GM03348 (cell line): ENCODE measurements at places on chromosomes 2 and 18.

DNA sequence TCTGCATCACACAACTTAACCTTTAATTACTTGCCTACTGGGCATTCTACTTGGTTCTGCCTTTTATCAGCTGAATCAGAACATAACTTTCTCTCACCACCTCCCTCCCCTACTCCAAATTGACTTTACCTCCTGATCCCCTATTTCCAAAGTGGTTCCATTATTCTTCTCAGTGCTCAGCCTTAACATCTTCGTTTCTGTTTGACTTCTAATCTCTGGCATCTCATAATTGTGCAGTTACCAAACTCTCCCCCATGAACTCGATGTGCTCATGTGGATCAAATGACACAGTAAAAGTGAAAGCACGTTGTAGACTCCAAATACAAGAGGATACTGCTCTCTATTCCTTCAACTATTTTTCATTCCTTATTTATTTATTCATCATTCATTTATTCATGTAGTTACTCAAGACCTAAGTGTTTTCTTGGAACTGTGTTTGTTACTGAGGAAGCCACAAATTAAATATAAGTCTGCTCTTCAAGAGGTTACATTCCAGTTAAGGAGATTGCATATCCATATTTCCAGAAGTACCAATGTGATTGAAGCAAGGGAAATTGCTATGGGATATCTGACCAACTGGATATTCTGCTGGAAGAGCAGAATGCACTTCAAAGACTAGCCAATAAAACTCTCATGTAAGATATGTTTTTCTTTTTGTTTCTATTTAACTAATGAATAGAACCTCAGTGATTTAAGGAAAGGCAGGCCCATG, 158.8 kb downstream of the TMEFF2 start:
- DNase-seq, result peak; percentile 33

DNA sequence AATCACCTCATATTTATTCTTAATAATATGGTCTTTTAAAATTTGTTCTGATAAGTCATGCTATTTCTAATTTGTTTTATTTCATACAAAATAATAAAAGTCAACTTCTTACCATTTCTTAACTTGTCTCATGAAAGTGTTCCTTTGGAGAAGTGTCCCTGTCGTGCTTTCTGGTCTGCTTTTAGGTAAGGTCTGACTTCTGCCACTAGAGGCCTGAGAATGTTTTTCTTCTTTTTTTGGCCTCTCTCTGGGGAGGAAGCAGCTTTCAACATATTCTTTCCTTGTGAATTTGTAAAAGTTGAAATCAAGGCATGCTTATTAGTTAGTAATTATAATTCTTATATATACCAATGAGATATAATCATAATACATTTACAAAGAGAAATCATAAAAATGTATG, 39.4 kb downstream of the MAP2 start:
- no peak for DNase-seq

- no peak for DNase-seq
Measured at GRCh38 chr2:139790136-139790535, 1009.9 kb upstream of the NXPH2 start.

DNA sequence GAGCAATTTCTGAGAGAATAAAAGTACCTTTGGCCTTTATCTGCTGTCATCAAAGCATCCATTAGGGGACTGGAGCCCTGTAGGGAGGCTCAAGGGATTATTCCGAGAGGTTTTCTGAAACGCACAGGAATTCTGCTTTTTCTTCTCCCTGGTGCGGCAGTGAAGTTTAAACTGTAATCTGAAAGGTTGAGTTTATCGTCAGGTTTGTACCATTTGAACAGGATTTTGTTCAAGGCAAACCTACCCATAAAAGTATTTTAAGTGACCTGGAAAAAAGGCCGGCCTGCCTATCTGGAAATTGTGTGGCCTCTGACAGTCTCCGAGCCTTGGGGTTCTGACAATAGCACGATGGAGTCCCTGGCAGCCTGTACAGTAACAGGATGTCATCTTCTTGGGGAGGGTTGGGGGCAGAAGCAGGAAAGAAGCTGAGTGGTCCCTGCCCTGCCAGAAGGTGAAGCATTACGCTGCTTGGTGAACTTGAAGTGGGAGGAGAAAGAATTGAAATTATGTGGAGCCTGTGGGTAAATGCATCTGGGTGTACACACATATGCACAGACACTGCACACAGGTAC, 272.0 kb downstream of the CYRIA start:
- DNase-seq, result no peak

GRCh38 chr2:159584796-159585195, 31.6 kb downstream of the BAZ2B start:
- DNase-seq, result no peak

- no peak for DNase-seq
Measured at GRCh38 chr2:157487747-157488146, 43.9 kb upstream of the CYTIP start.
